ENCODE measurements at places on chromosomes 11 and 22. TPM values are rescaled to one million over a fixed set of nuclear protein-coding genes. Genes with fewer than 3 reads are reported as not detected.

TYR gene
- not detected for total RNA-seq

DNA sequence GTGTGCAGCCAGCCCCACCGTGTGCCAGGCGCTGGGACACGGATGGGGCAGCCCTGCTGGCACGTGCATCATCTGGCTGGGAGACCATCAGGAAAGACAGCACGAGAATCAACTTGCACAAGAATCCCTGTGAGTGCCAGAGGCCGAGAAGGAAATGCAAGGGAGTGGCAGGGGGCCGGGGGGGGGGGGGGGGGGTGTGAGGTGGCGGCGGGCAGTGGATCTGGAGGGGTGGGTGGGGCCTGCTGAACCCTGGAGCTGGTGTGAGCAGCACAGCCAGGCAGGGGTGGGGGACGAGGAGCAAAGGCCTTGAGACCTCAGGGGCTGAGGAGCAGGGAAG lies 14.0 kb upstream of the FLRT1 start:
- no peak overlapping the region for H3K27ac ChIP-seq
- no peaks in the 10 kb centered on the region for H3K36me3 ChIP-seq
- H3K4me3 ChIP-seq = no peak overlapping the region
- peaks cover 9% of the 10 kb centered on the region for H3K4me1 ChIP-seq
- no peak for DNase-seq

DNA sequence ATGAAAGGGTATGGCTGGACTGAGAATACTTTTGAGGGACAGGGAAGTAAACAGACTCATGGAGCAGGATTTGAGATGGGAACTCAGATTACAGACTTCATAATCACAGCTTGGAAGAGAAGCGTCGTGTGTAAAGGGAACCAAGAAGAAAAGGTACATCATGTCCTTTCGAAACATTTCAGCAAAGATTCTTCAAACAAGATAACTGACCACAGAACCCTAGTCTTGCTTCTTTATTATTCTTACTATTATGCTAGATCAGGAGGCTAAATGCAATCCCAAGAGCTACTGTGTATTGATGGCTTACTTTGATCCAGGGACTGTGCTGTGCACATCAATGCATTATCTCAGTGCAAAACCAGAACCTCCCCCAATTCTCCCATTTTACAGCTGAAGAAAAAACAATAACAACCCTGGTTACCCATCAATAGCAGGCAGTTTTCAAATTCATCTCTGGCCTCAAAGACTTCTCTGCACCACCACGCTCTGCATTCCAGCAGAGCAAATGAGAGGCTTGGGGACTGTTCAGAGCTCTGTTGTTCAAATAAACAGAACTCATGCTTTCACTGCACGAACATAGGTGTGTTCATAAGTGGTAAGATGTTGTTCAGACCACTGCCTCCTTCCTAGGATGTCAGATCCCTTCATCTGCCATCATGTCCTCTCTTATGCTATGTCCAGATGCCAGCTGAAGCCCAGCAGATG lies 104.8 kb upstream of the NAV2 start:
- no peak overlapping the region for H3K27ac ChIP-seq
- no peaks in the 10 kb centered on the region for H3K27me3 ChIP-seq
- no peaks in the 10 kb centered on the region for H3K36me3 ChIP-seq
- no peak for DNase-seq
- H3K4me3 ChIP-seq = no peak overlapping the region
- H3K4me1 ChIP-seq = no peaks in the 10 kb centered on the region

CNTN5 gene
- total RNA-seq = 0.43 TPM

DNA sequence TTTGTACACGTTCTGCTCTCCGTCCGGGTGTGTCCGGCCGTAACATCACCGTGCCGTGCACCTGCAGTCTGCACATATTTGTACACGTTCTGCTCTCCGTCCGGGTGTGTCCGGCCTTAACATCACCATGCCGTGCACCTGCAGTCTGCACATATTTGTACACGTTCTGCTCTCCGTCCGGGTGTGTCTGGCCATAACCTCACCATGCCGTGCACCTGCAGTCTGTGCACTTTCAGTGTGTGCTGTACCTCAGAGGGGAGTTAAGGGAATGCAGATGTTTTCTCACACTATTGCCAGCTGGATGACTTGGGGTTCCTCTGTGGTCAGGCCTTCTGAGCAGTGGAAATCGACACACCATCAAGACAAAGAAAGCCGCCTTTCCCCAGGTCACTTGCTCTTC lies 4.2 kb downstream of the TTLL8 start:
- H3K36me3 ChIP-seq = no peaks in the 10 kb centered on the region
- DNase-seq = no peak
- H3K27me3 ChIP-seq = no peaks in the 10 kb centered on the region
- no peak overlapping the region for H3K4me3 ChIP-seq
- H3K4me1 ChIP-seq = no peaks in the 10 kb centered on the region

DNA sequence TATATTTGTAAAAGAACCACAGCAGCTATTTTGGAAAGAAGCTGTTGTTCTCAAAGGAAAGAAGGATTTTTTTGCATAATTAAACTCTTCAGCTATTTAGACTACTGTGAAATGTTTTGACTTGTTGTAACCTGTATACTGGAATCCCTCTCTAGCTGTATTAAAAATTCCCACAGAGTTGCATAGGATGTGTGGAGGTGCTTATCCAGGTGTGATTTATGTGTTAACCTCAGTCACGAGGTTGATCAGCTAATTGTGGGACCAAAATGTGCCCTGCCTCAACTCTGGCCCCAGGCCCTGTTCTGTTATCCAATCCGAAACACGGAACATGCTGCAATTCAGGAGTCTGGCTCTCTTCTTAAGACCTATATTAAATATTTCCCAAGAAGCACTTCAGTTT lies 70.1 kb downstream of the LIF start:
- no peak for DNase-seq
- H3K27me3 ChIP-seq = no peaks in the 10 kb centered on the region
- no peaks in the 10 kb centered on the region for H3K36me3 ChIP-seq
- no peak overlapping the region for H3K27ac ChIP-seq
- H3K4me1 ChIP-seq = no peaks in the 10 kb centered on the region
- H3K4me3 ChIP-seq = no peak overlapping the region

TRIM21 gene
- 9.0 TPM for total RNA-seq

CHRM4 gene
- 0.17 TPM for total RNA-seq

DNA sequence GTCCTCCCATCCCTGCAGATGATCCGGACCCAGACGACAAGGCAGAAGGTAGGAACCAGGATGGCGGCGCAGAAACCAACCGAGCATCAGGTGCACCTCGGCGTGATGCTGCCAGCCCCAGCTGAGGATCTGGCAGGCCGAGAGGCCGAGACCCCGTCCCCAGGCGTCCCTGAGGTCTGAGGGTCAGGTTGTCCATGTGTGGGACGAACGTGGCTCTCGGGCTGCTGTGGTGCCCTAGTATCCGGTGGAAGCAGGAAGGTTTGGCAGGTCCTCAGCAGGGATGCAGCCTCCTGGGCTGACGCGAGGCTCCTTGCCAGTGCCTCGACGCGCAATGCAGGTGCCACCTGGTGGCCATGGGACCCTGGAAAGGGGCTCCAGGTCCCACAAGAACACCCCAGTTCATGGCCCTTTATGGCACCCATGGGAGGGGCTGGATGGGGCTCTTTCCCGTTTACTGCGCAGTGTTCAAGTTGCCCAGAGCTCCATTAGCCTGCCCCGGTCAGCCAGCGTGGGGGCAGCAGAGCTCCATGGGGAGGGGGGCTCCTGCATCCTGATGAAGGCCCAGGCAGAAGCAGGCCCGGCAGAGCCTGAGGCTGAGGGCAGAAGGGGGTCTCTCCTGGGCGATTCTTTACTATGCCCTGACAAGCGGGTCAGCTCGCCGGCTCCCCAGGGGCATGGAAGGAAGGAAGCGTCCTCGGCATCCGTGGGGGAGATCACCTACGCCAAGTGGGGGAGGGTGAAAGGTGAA lies 129.9 kb downstream of the CTTN start:
- no peak for DNase-seq
- no peaks in the 10 kb centered on the region for H3K27me3 ChIP-seq
- no peak overlapping the region for H3K27ac ChIP-seq
- H3K4me3 ChIP-seq = no peak overlapping the region
- no peaks in the 10 kb centered on the region for H3K36me3 ChIP-seq
- H3K4me1 ChIP-seq = no peaks in the 10 kb centered on the region

DNA sequence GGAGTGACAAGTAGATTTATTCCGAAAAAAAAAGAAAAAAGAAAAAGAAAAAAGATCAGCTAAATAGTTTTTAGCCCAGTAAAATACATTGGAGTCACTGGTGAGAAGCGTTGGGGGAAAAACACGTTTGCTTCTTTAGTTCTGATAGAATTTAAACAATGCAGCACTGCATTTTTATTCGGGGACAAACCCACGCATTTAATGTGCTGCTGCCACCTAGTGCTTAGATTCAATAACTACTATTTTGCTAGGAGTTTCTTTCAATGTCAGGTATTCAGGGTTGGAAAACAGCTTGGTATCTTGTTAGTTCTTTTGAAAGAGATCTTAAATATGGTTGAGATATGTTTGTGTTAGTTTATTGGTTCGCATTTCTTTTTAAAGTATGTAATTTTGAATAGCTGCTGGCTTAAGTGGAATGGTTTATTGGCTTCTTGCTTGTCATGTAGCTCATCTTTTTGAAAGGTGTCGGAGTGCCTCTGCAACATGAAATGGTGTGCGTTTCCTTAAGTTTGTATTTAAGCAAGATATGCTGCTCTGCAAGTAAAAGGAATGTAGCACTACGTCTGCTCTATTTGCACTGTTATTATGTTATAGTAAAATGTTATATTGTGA lies 41.9 kb downstream of the SVIP start:
- no peak for DNase-seq
- no peaks in the 10 kb centered on the region for H3K36me3 ChIP-seq
- no peaks in the 10 kb centered on the region for H3K27me3 ChIP-seq
- no peak overlapping the region for H3K4me3 ChIP-seq
- no peaks in the 10 kb centered on the region for H3K4me1 ChIP-seq

- DNase-seq = no peak
- no peaks in the 10 kb centered on the region for H3K27me3 ChIP-seq
- no peaks in the 10 kb centered on the region for H3K4me1 ChIP-seq
- no peak overlapping the region for H3K4me3 ChIP-seq
- H3K36me3 ChIP-seq = no peaks in the 10 kb centered on the region
Observed at GRCh38 chr11:34748036-34748435, 127.1 kb downstream of the EHF start.

DNA sequence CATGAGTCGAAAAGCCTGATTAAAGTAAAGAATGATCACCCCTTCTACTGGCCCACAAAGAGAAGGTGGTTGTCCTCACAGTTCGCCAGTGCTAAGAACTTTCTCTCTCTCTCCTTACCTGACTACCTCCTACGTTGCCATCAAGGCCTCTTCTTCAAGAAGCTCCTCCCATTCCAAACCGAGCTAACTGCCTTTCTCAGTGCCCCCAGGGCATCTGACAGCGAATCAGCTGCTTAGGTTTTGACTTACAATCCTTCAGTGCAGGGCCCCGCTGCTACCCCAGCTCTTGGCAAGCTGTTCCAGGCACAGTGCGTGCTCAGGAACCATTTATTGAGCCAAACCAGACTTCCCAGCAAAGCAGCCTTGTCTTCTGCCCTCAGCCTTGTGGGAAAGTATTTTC lies 5.8 kb downstream of the VSTM5 start:
- H3K4me1 ChIP-seq = no peaks in the 10 kb centered on the region
- no peak overlapping the region for H3K4me3 ChIP-seq
- H3K27ac ChIP-seq = no peak overlapping the region
- no peaks in the 10 kb centered on the region for H3K36me3 ChIP-seq
- no peak for DNase-seq

- no peaks in the 10 kb centered on the region for H3K27me3 ChIP-seq
- peak overlapping the region; percentile 43 for H3K4me3 ChIP-seq
- no peaks in the 10 kb centered on the region for H3K4me1 ChIP-seq
- H3K36me3 ChIP-seq = no peaks in the 10 kb centered on the region
- DNase-seq = peak; percentile 82
Observed at GRCh38 chr11:2699185-2699530, 636 bp downstream of the KCNQ1OT1 start.

DNA sequence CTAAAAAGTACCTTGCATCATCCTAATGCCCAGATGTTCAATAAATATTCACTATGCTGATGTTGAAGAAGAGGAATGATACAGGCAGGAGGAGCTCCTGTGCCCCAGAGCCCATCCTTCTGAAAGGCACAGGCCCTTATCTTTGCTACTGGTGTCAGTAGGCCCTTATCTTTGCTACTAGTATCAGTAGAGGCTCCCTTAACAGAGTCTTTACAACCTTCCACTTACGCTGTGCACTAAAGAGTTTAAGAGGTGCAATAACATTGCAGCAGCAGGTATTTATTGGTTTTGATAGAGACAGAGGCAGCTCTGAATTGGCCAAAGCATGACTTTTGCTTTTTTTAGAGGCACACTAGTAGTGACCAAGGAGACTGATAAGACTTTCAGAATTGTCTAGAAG lies 174.4 kb downstream of the TENM4 start:
- DNase-seq = no peak
- no peaks in the 10 kb centered on the region for H3K27me3 ChIP-seq
- no peaks in the 10 kb centered on the region for H3K4me1 ChIP-seq
- H3K4me3 ChIP-seq = no peak overlapping the region
- H3K36me3 ChIP-seq = no peaks in the 10 kb centered on the region

DNA sequence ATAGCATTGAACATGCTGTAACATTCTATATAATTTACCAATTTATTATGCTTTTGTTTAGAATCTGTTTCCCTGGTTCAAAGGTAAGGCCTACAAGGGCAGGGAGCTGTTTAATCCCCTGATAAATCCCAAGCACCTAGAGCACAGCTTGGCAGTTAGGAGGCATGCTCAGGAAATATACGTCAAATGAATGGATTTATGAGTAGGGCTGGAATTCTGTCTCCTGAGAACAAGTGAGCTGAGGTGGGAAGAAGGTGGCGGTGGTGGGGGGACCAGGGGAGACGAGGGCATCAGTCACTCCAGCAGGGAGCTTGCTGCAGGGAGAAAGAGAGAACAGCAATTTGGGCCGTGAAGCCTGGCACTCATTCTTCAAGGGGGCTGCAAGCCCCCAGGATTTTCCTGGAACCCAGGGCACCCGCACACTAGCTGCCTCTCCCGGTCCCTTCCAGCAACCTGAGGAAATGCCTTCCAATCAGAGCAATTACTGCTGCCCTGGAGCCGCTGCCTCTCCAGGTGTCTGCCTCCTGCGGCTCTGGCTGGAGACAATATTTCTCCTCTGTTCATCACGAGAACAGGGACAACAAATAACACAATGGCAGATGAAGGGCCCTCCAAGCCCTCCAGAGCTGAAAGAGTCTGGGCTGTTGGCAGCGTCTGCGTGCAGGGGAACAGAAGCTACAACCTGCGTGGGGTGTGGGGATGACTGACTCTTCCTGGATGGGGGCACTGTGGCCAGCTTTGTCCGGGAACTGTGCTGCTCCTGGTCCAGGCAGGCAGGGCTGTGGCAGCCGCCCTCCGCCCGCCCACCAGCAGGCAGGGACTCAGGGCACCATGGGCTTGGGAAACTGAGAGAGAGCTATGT lies 233.4 kb downstream of the ST3GAL4 start:
- H3K27ac ChIP-seq = no peak overlapping the region
- H3K27me3 ChIP-seq = no peaks in the 10 kb centered on the region
- H3K4me1 ChIP-seq = peaks cover 5% of the 10 kb centered on the region
- H3K36me3 ChIP-seq = no peaks in the 10 kb centered on the region

PARVG gene
- total RNA-seq = 17.0 TPM

CSNK2A3 gene
- total RNA-seq = 0.46 TPM

SCARF2 gene
- 1.6 TPM for total RNA-seq

GRCh38 chr11:125626288-125626950 lies 1.5 kb downstream of the CHEK1 start:
- peaks cover 14% of the 10 kb centered on the region for H3K4me1 ChIP-seq
- no peaks in the 10 kb centered on the region for H3K36me3 ChIP-seq
- no peak for DNase-seq
- no peaks in the 10 kb centered on the region for H3K27me3 ChIP-seq
- no peak overlapping the region for H3K27ac ChIP-seq
- peak overlapping the region; percentile 75 for H3K4me3 ChIP-seq

- H3K27me3 ChIP-seq = no peaks in the 10 kb centered on the region
- H3K4me3 ChIP-seq = no peak overlapping the region
- no peak overlapping the region for H3K27ac ChIP-seq
- H3K4me1 ChIP-seq = no peaks in the 10 kb centered on the region
- no peaks in the 10 kb centered on the region for H3K36me3 ChIP-seq
- DNase-seq = no peak
Observed at GRCh38 chr22:26974914-26975803, 317.8 kb downstream of the MIAT start.
